ENCODE measurements at places on chromosomes 3 and 15.

DNA sequence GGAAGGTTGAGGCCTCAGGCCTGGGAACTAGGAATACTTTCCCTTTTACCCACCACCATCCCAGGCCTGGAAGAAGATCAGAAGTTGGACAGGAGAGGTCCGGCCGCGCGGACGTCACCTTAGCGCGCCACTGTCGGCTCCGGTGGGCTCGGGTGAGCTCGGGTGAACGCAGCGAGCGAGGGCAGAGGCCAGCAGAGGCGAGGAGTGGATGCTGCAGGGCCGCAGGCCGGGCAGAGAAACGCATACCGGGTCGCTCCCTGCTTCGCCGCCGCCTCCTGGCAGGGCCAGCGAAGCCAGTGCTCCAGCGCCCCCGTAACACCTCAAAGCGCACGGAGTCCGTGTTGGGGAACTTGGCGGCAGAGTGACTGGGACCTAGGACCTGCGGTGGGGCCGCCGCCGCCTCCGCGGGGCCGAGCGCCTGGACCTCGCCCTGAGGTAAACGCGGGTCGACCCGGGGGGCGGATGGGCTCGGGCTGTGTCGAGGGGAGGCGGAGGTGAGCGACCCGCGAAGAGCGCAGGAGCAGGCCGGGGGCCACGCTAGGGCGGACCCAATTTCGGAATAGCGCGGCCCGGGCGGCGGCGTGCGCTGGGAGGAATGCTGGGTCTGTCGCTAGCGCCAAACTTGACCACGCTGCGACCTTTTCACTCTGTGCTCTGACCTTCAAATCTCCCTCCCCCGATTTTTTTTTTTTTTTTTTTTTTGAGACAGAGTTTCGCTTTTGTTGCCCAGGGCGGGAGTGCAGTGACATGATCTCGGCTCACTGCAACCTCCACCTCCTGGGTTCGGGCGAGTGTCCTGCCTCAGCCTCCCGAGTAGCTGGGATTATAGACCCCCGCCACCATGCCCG, 1.6 kb downstream of the CYP11A1 start:
- no peak for DNase-seq

- DNase-seq: no peak
Observed at GRCh38 chr3:55191911-55192775, 264.3 kb upstream of the LRTM1 start.

- DNase-seq: no peak
Observed at GRCh38 chr3:40920041-40920440, 279.3 kb upstream of the CTNNB1 start.

DNA sequence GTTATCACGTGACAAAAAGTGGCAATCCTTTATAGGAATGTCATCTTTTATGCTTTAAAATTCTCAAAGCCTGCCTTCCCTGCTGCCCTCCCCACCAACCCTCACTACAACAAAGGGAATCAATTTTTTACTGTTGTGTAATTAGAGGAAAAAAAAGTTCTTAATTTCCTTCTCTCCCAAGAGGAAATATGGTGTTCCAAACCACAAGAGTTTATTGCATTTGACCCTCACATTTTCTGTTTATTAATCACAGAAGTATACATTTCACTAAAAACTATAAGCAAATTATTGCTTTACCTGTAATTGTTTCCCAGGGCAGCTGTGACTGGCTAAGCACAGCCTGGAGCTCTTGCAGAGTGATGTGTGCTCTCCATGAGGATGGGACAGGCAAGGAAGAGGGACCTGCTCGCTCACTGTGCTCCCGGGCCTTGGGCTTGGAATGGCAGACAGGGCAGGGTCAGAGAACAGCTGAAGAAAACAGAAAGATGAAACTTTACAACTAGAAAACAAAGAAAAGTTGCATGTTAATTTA, 31.3 kb upstream of the ATP10A start:
- DNase-seq: no peak

DNA sequence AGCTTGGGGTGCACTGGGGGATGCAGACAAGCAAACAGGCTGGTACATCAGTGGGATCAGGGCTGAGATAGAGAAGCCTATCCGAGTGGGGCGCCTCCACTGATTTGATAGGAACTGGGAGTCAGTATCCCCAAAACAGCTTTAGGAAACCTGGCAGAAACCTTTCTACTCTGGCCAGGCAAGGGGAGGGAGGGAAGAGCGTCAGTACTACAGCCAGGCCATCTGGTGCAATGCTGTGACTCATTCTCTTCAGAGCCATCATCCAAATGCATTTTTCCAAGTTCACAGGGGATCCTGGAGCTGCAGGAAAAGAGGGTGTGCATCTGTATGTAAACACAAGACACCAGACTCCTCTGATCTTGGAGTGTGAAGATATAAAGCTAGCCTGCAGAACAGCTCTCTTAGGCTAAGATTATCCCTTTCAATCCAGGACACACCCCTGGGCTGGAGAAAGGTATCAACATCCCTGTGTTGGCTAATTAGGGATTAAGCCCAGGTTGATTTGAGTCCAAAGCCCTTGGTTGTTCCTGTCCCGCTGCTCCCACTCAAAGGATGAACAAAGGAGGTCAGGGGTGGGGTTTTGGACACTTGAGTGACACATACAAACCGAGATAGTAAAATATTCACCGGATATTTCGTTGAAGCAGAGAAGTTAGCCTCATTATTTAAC, 9.3 kb downstream of the GALNT15 start:
- no peak for DNase-seq

DNA sequence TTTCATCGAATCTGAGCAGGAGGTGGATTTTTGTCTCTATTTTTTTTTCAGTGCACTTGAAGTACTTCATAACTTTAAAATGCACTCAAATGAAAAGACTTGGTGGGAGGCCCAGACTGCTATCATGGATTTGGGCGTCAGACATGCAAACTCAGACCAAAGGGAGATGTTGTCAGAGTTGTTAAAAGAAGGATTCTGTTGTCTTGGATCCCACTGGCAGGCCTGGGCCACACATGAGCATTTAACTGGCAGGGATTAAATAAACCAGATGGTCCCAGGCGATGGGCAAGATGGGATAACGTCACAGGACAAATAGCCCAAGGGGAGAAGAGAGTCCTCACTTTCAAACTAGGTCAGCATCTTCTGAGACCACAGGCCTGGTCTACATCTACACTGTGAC, 15.4 kb downstream of the RTP1 start:
- DNase-seq: no peak

DNA sequence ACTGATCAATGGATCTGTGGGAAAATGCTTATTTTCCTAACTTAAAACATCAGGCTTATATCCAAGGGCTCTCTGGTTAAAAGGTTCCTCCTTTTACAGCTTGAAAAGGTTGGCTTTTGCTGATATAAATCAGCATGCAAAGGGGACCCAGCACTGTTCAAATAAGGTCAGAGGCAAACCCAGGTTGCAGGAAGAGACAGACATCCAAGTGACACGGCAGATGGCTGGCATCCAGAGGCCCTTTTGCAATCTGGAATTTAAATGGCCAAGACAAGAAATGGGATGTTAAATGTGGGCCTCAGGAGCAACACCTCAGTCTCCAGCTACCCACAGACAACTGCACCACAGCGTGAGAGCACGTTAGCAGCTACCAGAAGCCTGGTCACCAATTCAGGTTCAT, 6.3 kb downstream of the SH3BP5 start:
- DNase-seq: no peak

DNA sequence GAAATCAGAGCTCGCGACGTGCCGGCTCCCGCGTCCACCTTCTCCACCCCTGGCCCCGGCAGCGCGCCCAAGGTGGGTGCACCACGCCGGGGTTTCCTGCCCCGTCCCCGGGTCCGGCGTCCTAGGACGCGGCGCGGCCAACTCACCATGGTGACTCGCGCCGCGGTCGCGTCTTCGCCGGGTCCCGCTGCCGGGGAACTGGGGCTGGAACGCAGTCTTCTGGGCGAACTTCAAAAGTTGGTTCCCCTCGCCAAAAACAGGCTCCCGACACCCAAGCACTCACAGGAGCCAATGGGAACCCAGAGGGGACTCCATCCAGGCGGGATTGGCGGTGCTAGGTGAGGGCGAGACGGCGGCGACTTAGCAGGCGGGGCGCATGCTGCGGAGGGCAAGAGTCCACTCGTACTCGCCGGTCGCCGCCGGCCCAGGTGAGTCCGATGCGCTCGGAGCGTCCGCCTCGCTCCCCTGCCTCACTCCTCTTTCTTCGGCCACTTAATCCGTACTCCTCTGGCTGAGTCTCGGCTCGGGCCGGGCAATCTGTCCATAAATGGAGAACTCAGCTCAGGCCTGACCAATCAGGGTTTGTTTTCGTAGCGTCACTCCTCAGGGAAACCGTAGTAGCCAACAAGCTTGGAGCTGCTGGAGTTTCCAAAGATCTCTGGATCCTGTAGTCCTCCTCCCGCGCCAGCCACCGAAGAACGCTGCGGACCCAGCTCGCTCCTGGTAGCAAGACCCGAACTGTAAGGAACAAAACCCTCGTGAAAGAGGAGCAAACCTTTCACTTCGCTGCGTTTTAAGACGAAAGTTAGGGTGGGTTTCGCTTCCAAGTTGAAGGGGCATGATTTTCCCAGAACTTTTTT, at the start of gene MYO1E:
MYO1E (minus strand) TSS at position 520 of the 860 bp plus-strand sequence; CDS start at position 149, 371 bp downstream.
- DNase-seq: no peak

- no peak for DNase-seq
Observed at GRCh38 chr15:42182961-42183360, 25.1 kb downstream of the VPS39 start.

GRCh38 chr15:53102483-53102882, 312.3 kb upstream of the ONECUT1 start:
- DNase-seq: no peak

- no peak for DNase-seq
Observed at GRCh38 chr15:26103002-26103404, 239.9 kb upstream of the ATP10A start.

DNA sequence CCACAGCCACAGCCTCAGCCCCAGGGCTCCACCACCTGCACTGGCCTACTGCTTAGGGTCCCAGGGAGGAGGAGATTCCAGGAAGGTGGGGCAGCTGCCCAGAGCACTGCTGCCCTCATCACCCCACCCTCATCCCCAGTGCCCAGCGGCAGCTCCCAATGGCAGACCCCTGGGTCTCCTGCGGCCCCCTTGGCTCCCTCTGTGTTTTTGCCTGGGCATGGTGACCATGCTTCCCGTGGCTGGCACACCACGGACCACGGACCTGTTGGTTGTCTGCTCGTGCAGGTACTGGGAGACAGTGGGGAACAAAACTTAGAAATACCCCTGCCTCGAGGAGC, 2.7 kb downstream of the CHST13 start:
- DNase-seq: no peak

DNA sequence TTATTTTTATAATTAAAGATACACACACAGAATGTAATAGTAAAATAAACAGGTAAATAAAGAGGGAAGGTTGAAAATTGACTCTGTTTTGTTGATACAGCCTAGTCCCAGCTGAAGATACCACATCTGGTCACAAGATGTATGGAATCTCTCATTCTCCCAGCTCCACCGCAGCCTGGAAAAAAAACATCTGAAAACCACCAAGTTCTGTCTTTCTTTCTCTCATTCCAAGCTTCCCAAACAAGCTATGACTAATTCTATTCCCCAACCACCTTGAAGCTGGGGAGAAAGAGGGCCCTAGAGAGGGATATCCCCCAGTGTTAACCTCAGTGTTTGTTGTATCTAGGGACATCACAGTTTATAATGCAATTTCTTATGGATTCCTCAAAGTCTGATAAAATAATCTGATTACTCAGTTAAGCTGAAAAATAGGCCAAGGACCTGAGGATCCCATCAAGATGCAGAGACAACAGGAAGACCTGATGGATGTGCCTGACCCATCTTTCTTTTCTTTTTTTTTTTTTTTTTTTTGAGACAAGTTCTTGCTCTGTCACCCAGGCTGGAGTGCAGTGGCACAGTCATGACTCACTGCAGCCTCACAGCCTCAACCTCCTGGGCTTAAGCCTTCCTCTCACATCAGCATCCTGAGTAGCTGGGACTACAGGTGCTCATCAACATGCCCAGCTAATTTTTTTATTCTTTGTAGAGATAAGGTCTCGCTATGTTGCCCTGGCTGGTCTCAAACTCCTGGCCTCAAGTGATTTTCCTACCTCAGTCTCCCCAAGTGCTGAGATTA, 38.1 kb downstream of the SRGAP3 start:
- DNase-seq: no peak

- no peak for DNase-seq
Observed at GRCh38 chr15:96974761-96975160, 644.3 kb downstream of the NR2F2 start.

- DNase-seq: no peak
Observed at GRCh38 chr15:98417346-98417745, 231.0 kb upstream of the IGF1R start.

GRCh38 chr15:85651548-85651947, 143.2 kb downstream of the KLHL25 start:
- DNase-seq: no peak

GRCh38 chr3:178267158-178267844, 268.9 kb upstream of the KCNMB2 start:
- no peak for DNase-seq

- DNase-seq: no peak
Observed at GRCh38 chr15:68126396-68126795, 72.3 kb downstream of the PIAS1 start.

DNA sequence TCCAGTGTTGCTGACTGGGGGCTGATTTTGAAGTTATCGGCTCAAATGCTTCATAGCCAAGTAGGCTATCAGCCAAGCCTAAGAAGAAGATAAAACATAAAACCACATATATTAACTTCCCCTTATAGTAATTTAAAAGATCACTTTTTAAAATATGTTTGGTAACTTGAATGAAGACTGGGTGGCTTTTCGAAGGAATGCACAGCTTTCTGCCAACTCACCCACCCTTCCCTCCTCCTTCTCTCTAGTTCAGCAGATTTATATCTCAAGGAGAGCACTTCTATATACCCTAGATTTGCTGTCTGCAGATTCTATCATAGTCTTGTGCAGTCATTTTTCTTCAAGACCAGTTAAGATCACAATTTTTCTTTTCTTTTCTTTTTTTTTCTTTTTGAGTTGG, 189.4 kb upstream of the CHRM5 start:
- no peak for DNase-seq

DNA sequence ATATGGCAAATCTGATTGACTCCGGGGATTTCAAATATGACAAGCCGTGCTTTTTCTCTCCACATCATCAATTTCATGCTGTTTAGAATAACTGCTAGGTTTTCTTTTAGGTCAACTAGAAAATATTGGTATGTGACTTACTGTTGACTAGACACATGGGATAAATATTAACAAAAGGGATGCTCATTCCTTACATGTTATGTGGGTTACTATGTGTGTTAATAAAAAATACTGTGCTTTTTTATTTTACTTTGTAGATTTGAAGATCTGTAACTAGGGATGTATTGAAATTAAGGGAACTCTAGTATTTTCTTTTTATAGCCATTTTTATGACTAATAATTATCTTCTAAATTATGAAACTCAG, 264.6 kb upstream of the COL8A1 start:
- no peak for DNase-seq

- no peak for DNase-seq
Observed at GRCh38 chr3:190586631-190587011, 72.7 kb downstream of the IL1RAP start.

- no peak for DNase-seq
Observed at GRCh38 chr15:86877171-86877631, 797.5 kb downstream of the AGBL1 start.

GRCh38 chr15:56187665-56188064, 56.0 kb downstream of the RFX7 start:
- no peak for DNase-seq

DNA sequence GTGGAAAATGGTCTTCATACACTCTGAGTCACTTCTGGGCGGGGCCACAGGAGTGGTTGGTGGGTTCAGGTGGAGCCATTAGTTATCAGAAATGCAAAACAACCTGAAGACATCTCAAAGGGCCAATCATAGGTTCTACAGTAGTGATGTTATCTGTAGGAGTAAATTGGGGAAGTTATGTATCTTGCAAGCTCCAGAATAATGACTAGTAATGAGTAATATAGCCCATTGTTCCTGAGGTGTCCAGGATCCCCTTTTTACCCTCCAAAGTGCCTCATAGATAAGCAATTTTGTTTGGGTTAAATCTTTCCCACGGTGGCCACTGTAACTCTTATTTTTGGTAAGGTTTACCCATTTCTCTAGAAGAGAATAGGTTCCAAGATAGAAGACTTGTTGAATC, 91.7 kb downstream of the PIK3R4 start:
- no peak for DNase-seq
